ENCODE measurements at places on chromosomes 2 and 18.

DNA sequence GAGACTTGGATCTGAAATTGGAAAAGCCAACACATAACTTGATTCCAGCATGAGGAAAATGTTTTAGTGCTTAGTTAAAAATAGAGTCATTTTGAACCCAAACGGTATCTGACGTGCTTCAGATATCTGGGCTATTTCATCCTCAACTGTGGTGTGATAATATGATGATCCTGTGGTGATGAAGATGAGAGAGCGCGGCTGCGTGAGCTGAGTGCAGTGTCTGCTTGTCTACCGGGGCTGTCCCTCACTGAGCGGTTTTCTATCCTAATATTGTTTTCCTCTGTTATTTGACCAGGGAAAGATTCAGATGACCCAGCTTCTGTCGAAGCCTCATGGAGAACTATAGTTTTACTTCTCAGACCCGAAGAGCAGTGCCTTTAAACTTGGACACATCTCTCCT is 5.8 kb downstream of the TWIST2 start:
- no peak for DNase-seq

- DNase-seq: no peak
Observed at GRCh38 chr18:57436965-57437333, 1.8 kb downstream of the ONECUT2 start.

DNA sequence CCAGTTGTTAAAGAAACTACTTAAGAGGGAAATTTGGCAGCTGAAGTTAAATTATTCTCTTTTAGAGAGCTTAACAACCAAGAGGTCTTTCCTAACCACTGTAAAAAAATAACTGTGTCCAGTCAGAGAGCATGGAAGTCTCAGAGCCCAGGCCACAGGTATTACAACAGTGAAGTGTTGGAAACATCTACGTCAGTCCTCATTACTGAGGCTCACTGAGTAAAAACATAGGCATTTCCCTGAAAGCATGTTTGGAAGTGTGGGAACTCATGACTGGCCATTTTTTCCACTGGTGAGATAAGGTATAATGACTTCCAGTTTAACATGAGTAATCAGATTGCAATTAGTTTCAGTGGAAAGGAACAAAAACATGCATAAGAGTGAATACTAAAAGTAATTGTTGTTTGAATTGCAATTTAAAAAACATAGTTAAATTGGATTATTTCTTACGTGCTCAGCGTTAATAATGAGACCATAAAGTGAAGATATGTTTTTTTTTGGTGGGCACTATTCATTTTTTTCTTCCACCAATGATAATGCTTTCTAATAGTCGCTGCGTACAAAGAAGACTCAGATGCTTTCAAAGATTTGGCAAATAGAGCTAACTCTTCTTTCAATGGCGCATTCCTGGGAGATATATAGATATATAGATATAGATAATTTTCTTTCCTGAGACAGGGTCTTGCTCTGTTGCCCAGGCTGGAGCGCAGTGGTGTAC is 60.8 kb downstream of the EFEMP1 start:
- no peak for DNase-seq

GRCh38 chr2:3449086-3449485 is 69.6 kb downstream of the TRAPPC12 start:
- DNase-seq: no peak

GRCh38 chr2:112518807-112519206 is 23.5 kb upstream of the POLR1B start:
- no peak for DNase-seq

DNA sequence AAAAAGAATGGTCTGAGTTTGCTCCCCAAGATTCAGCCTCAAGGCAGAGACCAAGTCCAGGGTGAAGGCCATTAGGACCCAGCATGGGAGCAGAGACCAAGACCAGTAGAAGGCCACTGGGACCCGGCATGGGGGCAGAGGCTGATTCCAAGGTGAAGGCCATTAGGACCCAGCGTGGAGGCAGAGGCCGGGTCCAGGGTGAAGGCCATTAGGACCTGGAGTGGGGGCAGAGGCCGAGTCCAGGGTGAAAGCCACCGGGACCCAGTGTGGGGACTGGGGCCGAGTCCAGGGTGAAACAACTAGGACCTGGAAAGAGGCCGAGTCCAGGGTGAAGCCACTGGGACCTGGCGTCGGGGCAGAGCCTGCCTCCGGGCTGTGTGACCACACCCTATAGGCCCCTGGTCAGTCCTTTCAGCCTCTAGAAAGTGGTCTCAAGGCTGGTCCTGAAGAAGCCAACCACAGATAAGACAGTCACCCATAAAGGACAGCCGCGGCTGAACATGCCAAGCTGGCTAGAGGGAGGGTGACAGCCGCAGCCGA is 113.8 kb upstream of the SALL3 start:
- no peak for DNase-seq

- DNase-seq: no peak
Observed at GRCh38 chr2:120754067-120754960, 18.6 kb downstream of the GLI2 start.

DNA sequence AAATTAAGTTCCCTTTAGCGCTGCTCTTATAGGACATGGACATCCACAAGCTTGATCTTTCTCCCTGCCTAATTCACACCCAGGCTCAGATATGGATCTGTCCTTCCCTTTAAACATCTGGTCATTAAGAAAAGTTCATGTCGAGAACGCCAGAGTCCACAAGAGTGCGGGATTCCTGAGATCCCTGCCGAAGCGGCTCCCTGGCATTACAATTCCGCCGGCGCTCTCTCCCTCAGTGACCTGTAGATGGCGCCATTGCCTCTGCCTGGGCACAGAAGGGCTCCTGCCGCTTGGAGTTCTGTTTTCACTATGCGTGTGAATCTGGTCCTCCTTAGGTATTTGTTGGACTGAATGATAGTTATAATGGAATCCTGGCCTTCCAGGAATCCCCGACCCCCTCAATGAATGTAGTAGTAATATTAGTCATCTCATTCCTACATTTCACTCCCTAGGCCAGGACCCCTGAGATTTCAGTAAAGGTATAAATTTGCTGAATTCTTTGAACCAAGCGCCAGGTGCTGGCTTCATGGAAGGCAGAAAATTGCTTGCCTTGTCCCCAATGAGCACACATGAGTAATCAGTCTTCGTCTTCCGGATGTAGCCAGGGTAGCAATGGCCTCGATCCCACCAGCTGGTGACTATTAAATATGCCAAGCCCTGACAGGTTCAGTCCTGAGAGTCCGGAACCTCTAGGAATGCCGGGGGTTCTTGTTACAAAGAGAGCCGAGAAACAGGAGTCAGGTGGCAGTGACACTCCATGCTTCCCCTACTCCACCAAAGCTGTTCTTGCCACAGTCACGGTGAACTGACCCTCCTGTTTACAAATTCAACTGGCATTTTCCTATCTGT is 26.4 kb upstream of the CD207 start:
- peak; percentile 63 for DNase-seq

DNA sequence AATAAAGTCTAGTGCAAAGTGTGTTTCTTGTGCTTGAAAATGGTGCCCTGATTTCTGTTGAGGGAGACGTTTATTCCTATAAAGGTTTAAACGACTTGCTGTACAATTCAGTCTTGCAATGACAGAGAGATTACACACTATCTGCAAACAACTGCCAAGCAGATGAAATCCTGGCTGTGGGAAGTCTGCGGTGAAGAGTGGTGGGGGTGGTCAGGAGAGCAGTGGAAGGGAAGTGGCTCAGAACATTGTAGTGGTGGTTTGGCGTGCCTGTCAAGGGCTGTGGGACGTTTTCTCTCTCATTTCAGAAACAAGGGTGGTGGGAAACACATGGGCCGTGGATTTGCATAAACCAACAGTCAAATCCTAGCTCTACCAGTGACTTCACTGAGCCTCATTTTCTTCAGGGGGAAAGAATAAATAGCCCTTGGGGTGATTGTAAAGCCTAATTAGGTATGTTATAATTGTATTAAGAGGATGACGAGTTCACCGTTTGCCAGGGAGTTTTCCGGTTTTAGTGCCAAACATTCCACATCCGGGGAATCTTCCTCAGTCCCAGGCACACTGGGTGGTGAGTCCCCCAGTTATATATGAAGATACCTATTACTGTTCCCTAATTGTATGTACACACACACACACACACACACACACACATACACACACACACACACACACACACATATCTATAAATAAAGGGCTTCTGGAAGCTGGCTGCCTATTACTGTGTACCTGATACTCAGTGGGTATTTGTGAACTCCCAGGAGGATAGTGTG is 115.0 kb downstream of the SPTBN1 start:
- peak; percentile 80 for DNase-seq

- no peak for DNase-seq
Observed at GRCh38 chr2:179745635-179746256, 115.7 kb downstream of the ZNF385B start.

DNA sequence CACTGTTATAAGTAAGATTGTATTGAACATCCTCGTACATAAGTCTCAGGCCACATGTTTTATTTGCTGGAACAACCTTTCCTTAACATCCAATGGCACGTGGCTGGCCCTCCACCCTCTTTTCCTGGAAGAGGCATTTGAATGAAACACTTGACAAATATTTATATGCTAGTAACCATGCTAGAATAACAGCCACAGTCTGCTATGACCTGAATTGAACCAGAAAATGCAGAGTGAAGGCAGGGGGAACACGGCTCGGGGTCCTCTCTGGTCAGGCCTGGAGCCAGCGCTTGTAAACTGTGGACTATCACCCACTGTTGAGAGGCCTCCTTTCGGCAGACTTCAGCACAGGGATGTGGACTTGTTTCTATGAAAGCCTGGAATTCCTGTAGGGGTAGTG is 198.2 kb upstream of the COPS8 start:
- DNase-seq: no peak

DNA sequence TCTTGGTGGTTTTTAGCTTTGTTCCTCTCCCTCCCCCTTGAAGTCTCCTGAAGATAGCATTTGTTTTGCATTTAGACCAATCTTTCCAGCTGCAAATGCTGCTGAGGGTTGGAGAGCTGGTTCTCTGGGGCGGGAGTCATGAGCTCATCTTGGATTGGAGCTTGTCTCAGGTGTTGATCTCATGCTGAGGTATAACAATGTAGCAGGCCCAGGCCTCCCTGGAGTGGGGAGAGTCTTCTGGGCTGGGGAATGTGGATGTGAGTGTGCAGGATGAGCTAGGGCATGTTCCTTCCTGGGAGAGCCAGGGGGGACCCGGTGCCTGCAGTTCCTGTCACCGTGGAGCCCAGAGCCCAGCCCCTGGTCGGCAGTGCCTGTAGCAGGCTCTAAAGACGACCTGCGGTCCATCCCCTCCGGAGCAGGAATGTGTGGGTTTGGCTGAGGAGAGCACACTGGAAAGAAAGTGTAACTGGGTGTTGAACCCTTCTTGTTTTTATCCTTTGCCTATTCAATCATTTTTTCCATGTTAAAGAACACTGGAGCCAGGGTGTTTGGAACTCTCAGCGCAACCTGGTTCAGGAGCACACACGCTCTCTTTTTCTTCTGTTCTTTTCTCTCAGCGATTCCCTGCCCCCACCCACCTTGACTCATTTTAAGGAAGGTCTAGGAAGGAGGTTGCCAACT is 2.7 kb downstream of the ZNF532 start:
- DNase-seq: no peak

- DNase-seq: no peak
Observed at GRCh38 chr2:146785101-146785500, 1059.7 kb upstream of the ACVR2A start.

GRCh38 chr18:54173980-54174630 is 50.4 kb downstream of the MBD2 start:
- DNase-seq: no peak

GRCh38 chr2:36468463-36469105 is 113.0 kb downstream of the CRIM1 start:
- no peak for DNase-seq

- peak; percentile 52 for DNase-seq
Observed at GRCh38 chr2:210577263-210578071, 21.1 kb downstream of the CPS1 start.
